Glutamatergic neuron (in vitro differentiated cells): ENCODE measurements at places on chromosomes 3 and 15.
A peak's percentile ranks its signal among the peaks of the same experiment; 100 is the strongest.

DNA sequence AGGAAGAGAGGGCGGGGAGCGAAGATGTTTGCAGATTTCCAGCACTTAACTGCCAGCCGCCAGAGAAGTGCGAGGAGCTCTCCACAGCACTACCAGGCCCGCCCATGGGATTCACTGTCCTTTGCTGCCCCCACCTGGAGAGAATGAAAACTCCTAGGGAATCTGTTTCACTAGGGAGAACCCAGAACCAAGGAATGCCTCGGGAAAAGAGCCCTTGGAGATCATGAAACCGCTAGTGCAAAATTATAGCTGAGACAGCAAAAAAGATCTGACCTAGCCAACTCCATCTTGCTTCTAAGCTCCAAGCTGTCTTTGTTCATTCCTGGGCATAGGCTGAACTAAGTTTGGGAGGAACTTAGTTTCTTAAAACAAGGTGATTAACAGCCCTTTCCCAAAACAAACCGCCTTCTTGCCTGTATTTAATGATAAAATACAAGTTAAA is 82.6 kb upstream of the GCNT3 start:
- DNase-seq, result peak; percentile 84

DNA sequence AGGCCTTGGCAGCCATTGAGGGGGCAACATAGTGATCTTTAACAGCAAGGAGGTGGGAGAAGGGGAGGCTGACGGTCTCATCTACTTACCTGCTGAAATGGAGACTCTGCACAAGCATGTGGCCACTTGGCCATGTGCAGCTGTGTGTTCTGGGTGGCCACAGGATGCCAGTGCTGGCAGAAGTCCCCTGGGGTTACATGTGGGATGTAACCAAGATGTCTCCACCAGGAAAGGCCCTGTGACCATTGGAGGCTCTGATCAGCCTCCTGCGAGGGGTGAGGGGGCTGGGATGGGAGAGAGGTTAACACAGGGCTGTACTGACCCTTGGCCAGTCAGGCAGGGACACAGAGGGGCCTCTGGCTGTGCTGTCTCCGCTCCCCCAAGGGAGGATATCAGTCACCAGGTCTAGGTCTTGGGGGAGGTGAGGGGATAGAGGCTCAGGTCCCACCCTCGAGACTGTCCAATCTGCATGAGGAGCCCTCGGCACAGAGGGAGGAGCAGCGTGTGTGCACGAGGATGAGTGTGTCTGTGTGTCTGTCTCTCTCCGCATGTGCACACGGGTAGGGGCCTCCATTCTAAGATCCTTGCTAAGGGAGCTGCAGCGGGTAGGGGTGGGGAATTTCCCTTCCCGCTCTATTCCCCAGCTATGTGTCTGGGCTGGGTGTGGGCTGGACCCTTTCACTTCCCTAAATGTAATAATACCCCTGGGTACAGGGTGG is 19.5 kb downstream of the PRKCD start:
- DNase-seq, result no peak

DNA sequence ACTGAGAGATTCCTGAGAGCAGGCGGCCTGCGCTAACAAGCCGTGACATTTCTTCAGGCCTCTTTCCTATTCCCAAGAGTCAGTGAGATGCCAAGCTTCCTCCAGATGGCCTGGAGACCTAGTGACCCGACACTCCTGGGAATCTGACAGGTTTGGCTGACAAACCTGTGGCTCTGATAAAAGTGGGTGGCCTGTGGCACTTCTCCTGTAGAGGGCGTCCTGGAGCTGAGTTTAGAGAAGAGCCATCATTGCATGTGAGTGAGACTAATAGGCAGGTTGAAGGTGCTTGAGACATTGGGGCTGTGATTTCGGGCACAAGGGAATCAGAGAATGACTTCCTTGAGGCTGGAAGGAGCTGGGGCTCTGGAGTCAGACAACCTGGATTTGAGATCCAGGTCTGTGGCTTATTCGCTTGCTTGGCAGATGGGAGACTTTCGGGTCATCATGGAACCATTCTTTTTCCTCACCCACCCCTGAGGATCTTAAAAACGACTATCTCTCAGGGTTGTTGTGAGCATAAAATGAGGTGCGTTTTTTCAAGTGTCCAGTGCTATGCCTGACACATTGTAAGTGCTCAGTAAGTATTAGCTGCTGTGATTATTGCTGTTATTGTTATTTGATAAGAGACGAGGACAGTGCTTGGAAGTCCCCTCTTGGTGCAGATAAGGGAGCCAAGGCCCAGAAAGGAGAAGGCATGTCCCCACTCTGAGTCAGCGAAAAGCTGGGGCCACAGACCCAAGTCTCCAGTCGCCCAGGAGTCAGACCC is 77.2 kb downstream of the SCN10A start:
- peak; percentile 62 for DNase-seq

GRCh38 chr3:42721690-42722089 is 19.1 kb upstream of the HHATL start:
- no peak for DNase-seq

GRCh38 chr15:95653361-95653805 is 677.1 kb upstream of the NR2F2 start:
- DNase-seq, result no peak

- no peak for DNase-seq
Measured at GRCh38 chr15:26231096-26231495, 368.0 kb upstream of the ATP10A start.

DNA sequence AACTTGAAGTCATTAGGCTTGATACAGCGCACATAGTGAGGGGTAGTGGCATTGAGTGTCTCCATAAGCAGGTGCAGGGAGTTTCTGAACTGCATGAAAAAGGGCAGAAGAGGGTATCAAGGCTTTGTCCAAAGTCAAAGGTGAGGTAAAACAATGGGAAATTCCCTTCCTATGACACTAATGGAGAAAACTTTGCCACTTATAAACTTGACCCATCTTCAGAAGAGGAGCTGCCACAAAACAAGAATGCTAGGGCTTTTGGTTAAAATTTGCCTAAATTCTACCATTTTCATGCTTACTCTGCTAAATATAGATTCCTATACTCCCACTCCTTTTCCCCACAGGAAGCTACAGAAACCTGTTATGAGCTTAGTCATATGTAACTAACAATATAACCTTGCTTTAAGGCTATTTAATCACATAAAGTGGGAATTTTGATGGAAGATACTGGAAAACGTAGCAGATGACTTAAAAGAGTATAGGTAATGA is 87.5 kb upstream of the MYO5C start:
- no peak for DNase-seq

DNA sequence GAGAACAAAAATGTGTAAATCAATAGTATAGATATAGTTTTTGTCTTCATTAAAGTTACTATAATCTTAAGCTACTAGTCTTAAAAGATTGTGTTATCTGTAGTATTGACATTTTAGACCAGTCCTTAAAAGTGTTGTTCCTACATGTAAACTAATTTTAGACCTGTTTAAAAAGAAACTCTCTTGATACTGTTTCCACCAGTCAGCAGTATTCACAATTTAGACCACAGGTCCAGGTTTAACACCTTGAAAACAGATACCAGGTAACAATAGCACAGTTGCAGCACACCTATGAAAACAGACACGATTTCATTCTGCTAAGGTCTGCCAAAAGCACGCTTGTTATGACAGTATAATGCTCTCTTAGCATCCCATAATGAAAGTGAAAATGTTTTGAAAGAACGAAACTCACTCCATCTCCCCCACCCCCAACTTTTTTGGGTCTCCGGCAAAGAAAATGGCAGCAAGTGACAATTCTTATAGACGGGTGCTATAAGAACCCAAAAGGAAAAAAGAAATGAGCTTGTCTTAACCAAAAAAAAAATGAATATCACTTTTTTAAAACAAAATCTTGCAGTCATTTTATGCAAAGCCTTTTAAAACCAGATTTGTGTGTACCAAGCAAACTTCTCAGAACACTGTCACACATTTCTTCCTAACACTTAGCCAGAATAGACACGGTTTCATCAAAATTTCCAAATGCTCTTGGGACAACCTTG is 1.6 kb downstream of the EIF4E3 start:
- no peak for DNase-seq

DNA sequence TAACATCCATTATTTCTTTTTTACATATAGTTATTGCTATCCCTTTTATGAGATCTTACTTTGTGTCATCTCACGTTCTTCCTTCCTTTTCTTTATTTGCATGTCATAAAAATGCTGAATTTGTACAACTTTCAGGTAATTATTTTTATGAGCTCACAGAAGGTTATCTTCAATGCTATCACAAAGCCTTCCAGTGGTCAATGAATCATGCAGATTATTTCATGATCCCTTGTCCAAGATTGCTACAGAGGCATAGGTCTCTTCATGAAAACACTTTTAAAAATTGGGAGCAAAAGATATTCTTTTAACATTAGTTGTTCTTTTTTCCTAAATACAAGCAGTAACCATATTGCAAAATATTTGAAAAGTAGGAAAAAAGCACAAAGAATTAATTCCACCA is 880.1 kb upstream of the NR2F2 start:
- no peak for DNase-seq

DNA sequence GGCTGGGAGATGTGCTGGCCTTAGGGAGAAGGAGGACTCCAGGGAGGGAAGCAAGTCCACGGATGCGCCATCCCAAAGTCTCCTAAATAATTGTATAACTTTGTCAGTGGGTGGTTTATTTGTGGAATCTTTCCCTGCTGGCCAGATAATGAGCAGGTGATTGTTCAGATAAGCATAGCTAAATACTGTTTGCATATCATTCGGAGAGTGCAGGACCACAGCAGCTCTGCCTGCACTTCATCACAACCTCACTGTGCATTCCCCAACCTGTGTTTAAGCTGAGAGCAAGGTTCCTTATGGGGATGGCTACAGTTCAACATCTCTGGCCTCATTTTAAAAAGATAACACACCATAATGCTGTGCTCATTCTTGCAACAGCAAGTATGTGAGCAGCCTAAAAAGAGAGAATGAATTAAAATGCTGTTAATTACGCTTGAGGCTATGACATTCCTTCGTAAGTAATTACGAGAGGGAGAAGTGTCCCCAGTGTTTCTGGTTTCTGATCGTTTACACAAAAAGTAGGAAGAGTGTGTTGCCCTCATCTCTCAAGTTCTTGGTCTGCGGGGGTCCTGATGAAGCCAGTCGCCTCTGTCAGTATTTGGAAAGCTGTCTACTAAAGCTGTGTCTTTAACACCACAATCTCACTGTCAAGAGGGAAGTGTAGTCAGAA is 272.0 kb upstream of the RORA start:
- no peak for DNase-seq

- DNase-seq, result no peak
Measured at GRCh38 chr15:77759896-77760592, 127.3 kb upstream of the LINGO1 start.

DNA sequence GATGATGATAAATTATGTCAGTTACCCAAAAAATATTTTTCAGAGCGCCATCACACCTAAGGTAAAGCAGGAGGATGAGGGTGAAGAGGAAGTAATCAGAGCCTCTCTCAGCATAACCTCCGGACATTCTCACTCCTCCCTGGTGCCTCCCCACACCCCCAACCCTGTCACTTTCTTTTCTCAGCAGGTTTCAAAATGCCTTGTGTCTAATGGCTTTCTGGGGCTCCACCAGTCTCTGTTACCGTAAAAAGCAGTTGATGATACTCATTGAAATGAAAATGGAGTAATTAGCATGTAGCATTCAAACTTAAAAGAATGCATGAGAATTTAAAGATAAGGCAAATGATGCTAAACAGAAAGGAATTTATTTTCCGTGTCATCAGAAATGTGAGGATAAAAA is 180.0 kb downstream of the ERC2 start:
- DNase-seq, result no peak

DNA sequence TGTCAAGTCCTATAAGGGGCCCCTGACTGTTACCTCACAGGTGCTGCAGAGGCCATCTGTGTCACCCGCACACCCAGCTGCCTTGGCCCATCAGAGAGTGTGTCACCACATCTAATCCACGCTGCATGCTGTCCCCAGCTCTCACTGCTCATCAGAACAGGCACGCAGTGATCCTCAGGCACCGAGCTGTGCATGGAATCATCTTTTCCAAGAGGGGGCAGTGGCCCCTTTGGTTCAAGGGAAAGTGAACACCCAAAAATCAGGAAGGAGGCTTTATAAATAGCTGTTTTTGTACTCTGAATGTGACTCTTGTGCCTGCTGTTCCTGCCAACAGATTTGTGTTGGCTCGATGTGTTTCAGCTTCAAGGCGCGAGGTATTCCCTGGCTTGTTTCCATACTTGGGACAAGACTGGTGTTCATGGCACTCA is 110.3 kb upstream of the ETV5 start:
- no peak for DNase-seq

GRCh38 chr3:122985539-122985938 is 42.0 kb downstream of the SEMA5B start:
- no peak for DNase-seq

- no peak for DNase-seq
Measured at GRCh38 chr15:58977887-58978286, 9.6 kb upstream of the RNF111 start.

- DNase-seq, result no peak
Measured at GRCh38 chr3:131417751-131418150, 36.2 kb downstream of the NUDT16 start.

- DNase-seq, result no peak
Measured at GRCh38 chr15:55654561-55655031, 66.5 kb upstream of the PYGO1 start.

DNA sequence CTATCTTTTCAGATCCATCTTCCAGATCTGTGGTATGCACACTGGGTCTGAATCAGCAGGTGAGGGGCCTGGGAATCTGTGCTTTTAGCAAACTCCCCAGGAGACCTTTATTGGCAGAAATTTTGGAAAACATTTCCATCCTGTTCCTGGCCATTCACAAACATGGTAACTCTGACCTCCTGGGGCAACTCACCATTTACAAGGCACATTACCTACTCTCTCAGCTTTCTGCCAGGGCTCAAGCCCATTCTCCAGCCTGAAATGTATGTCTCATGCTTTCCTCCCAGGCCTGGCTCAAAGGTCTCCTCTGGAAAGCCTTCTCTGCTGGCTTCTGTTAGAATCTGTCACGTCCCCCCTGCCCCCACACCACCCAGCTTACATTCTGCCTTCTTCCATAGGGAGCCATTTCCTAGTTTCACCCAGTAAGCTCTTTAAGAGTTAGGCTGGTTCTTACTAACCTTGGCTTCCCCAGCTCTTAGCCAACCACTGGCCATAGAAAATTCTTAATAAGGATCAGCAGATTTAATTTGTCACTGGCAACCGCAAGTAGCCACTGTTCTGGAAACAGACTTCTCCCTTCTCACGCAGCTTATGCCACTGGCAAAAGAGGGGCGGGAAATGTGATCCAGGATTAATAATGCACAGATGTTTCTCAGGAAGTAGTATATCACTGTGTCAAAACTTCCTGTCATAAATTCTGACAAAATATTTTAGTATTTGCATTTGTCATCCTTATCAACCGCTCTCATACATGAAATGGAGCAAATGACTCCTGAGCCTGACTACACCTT is 55.0 kb downstream of the RORA start:
- DNase-seq, result no peak

DNA sequence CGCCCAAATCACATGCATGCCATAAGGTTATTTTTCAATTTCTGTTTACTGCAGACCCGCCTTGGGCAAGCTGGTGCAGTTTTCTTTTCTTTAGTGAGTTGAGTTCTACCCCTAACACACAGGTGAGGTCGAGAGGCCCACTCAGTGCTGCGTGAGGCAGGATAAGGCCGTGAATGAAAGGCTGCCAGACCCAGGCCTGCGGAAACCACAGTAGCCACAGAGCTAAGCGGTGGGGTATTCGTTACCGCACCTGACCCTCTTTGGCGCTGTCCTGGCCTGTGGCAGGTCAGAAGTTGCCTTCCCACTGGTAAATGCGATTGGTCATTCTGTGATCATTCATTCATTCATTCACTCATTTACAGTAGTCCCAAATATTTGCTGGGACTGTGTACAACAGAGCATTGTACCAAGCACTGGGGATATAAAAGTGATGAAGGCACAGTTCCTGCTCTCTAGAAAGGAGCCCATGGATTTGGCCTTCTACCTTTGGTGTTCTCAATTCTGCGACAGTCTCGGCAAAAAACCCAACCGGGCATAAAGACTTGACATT is 144.8 kb downstream of the XXYLT1 start:
- no peak for DNase-seq

- DNase-seq, result peak; percentile 52
Measured at GRCh38 chr3:185371306-185372074, 8.6 kb downstream of the MAP3K13 start.
